Activated gamma-delta T cell treated with anti-CD3 and anti-CD28 coated beads, Interleukin-2, amount 50 U/mL, for 16 hours (primary cell): ENCODE measurements at places on chromosomes 1 and 21.

GRCh38 chr1:81179242-81179641 is 621.5 kb upstream of the ADGRL2 start:
- DNase-seq: no peak

- DNase-seq: no peak
These were observed 6.1 kb upstream of the HP1BP3 start for GRCh38 chr1:20793236-20793635.

DNA sequence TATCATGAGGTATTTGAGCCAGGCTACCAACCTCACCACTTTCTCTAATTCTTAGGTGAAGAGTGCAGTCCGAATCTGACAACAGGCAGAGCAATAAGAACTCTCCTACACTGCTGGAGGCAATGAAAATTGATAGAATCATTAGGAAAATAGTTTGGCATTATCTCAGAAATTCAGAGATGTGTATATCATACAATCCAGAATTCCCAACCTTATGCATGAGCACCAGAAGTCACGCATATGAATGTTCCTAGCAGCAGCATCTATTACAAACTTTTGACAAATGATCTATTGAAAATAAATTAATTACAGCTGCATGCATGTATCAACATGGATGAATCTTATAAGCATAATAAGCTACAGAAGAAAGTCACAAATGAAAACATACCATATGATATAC is 176.9 kb upstream of the CAMK1G start:
- no peak for DNase-seq

GRCh38 chr1:88935522-88936222 is 44.3 kb upstream of the GTF2B start:
- DNase-seq: no peak

GRCh38 chr1:114075546-114076242 is 78.0 kb downstream of the SYT6 start:
- no peak for DNase-seq

DNA sequence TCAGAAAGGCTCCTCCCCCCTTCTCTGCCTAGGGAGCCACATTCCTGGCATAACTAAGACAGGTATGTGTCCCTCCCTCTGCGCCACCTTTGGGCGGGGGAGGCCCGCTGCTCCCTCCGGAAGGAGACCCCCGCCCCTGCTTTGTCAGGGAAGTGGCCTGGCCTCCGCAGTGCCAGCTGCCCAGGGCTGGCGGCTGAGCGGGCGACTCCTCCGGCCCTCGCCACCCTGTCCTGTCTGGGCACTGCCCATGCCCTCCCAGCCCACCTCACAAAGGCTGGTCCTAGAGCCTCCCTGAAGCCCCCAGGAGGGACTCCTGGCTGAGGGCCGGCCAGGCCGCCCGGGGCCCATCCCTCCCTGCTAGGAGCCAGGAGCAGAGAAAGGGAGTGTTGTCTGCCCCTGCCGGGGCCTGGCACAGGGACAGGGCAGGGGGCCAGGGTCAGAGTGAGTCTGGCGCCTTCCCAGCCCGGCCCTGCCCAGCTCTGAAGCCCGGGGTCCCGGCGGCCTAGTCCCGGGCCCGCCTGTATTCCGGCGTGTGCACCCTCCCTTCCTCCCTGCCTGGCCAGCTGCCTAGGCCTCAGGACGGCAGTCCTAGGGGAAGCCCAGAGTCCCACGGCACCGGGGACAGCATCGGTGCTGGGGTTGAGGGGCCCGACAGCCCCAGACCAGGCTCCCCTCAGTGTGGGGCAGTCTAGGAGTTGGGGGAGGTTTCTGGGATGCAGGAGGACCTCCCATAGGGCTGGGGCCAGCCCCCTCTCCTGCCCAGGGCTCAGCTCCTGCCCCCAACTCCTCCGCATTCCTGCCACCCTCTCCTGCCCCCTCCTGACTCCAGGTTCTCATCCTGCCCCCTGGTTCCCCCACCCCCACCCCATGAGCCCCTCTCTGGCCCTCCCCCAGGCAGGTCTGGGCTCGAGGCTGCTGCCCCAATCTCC is 5.1 kb downstream of the AGRN start:
- no peak for DNase-seq

DNA sequence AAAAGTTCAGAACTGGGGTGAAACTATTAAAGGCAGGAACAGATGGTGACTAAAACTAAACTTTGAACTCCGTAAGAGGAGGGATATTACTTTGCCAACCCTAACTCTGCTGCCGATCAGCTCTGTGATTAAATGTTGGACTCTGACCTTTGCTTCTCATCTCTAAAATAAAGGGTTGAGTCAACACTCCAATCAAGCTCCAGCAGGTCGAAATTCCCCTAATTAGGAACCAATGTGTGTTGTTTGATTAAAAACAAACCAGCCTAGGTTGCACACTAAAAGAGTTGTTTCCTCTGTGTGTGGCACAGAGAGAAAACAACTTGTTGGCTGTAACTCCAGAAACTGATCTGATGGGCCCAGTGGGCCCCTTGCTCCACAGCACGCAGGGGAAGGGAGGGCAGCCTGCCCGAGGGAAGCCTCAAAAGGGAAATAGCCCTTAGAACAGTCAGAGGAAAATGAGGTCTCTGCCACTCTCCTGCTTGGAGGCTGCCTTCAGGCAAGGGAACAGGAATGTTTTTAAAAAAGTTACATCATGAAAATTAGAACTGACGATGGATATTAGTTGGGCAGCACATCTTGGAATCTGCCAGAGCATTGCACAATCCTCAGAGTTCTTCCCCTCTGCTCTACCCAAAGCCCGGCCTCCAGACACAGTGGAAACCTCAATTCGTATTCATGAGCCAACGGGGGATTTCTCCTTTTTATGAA is 69.3 kb downstream of the KCTD3 start:
- DNase-seq: no peak

GRCh38 chr1:196400478-196401451 is 207.5 kb downstream of the KCNT2 start:
- DNase-seq: no peak

DNA sequence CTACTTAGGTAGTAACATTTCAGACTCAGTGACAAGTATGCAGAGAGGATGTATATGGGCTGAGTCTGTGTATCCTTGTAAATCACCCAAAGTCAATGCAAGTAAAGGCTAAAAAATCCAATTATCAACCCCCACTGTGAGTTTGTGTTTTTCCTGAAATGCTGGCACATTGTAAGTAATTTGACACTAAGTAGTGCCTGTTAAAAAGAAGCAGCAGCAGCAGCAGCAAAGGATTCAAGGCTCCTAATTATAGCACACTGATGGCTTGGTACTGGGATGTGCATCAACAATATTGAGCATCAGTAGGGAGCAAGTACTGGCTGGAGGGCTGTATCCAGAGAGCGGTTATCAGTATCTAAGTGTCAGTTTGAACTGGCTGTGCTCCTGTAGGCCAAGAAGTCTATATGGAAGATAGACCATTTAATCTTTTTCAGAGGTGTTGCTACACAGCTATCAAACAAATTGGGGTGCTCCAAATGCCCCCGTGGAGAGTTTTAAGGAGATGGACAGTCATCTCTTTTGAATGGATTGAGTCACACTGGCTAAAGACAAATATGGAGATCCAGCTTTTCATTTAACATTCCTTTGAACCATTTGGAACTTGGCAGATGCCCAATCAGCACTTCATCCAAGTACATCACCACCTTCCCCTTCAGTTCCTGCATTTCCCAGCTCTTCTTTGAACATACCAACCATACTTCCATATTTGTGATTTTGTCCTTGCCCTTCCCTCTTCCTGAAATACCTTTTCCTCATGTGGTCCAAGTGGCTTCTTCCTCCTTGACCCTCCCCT is 241.2 kb upstream of the ST6GALNAC5 start:
- DNase-seq: no peak

DNA sequence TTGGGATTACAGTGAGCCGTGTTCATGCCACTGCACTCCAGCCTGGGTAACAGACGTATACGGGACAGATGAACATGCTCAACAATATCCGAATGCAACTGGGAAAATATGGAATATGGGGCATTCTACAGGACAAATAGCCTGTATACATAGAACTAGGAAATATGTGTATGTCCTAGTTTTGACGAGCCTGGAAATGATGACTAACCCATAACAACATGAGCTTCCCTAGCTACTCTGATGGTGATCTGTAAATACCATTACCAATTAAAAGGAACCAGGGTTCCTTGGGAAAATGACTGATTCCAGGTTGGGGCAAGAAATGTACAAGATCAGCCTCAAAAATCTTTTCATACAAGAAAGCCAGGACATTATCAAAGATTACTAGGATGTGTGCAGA is 42.8 kb upstream of the ARTN start:
- DNase-seq: no peak

- DNase-seq: no peak
These were observed 19.4 kb downstream of the RPS6KC1 start for GRCh38 chr1:213070406-213070805.

- DNase-seq: no peak
These were observed 320.4 kb downstream of the RWDD3 start for GRCh38 chr1:95554408-95554807.

GRCh38 chr1:125066385-125066784 is 3881.6 kb downstream of the SRGAP2C start:
- no peak for DNase-seq

DNA sequence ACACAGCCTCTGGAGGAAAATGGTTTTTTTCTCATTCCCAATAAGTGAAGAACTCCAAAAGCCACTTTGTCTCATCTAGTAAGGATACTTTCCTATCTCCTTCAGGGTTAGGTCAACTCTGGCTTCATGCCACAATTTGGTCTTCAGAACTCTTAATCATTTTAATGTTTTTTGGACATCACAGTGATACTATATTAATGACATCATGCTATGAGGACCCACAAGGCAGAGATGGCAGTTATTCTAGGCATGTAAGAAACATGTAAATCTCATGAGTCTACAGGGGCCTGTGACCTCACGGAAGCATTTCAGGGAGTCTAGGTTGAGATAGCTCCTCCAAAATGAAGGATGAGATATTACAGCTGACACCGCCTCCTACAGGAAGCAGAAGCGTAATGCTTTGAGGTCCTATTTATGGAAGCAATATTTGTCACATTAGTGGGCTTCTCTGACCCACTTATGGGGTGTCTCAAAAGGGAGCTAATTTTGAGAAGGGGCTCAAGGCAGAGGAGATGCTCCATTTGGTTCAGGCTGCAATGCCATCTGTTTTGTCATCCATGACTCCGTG is 5.0 kb upstream of the GPR137B start:
- DNase-seq: no peak

- DNase-seq: no peak
These were observed 319.0 kb downstream of the HHAT start for GRCh38 chr1:210647406-210648333.

GRCh38 chr1:7011826-7012225 is 226.6 kb downstream of the CAMTA1 start:
- no peak for DNase-seq

DNA sequence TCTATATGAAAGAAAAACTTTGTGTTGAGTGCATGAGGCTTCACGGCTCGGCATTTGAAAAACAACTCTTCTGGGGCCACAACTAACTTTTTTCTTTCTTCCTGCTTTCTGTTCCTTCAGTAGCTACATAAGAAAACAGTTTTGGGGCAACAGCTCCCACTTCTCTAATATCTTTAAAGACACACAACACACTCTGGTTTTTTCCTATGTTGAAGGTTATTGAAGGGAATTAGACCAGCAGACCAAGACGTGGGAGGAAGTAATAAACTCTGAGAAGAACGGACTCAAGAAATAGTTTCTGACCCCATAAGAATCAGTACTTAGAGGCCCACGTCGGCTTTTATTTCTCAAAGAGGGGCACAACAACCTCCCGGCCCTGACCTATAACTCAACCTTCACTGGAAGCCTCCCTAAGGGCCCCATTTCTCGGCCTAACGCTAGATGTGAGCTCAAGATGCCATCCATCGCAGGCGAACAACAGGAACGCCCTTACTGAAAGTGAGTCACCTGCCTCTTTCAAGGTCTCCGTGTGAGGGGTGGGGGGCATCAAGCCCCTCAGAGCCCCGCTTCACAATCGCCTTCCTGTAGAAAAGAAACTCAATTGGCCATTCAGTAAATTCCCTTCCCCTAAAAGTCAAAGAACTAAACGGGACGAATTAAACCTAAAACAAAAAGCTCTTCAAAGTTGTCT is 844 bp downstream of the ZMYM6 start:
- peak; percentile 16 for DNase-seq

DNA sequence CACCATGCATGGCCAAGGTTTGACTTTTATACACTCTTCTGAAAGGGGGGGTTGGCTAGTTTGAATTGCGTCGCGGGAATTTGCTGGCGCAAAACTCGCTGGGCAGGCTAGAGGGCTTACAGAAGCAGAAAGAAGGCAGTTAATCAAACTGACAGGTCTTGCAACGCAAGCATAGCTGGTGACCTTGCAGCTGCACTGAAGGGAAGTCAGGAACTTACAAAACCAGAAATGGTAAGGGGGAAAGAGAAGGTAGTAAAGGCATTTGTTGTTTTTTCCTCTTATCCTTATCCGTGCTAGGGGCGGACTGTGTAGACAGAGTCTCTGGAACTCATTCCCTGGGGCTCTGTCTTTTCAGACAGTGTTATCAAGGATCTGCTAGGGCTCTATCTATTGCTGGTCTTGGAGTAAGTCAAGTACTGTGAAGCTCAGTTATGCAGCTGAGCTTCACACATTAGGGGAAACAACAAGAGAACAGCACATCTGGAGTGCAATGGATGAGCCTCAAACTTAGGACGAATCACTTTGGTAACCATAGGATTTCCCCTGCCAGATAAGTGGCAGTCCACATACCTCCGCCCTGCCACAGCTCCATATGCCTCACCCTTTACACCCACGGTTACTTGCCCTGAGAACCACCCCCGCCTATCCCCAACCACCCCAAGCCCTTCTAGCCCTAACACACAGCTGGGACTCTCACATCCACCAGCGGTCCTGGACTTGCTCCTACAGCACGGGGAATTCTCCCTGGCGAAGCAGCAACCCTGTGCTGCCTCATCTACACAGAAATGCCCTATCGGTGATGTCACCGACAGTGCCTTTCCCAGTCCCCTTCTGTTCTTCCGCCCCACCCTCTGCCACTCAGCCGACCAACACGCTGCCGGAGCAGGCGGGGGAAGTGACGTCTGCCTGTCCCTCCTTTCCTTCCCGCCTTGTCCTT is 251.4 kb downstream of the FAM72C start:
- no peak for DNase-seq

DNA sequence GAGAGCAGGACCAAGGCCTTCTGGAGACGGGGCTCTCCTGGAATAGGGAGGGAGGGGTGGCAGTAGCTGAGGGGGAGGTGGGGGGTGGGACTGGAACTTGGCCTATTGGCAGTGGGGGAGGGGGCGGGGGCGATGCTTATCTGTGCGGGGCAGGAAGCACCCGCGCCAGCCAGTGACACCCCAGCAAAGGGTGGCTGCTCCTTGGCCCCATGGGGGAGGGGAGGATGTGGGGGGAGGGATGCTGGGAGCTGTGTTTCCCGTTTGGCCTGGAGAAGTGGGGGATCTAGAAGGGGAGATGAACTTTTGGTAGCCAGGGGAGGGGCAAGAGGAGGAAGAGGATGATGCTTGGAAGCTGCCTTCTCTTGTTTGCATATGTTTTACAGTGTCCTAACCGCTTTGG is 11.0 kb downstream of the ZBTB7B start:
- DNase-seq: no peak

- DNase-seq: no peak
These were observed 432.0 kb downstream of the SETD4 start for GRCh38 chr21:35628316-35628715.

DNA sequence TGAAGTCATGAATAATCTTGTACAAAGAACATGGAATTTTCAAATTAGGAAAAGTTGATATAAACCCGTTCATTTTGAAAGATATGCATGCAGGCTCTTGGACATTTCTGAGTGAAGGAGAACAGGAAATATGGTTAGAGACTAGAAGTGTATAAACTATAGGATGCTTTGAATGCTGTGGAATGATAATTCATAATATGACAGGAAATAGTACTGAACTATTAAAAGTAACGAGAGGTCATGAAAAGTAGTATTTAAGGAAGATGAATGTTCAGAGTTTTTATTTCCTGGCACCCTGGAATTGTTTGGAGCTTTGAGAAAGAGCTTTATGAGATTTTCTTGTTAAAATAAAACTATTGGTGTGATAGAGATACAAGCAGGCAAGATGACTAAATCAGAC is 18.7 kb upstream of the CRB1 start:
- DNase-seq: no peak
